NCI-H1105 (cell line): ENCODE measurements at places on chromosomes 11 and 22.

GRCh38 chr11:21374376-21374775 lies 705.0 kb downstream of the NELL1 start:
- DNase-seq = no peak

GRCh38 chr11:109425554-109425953 lies 3.6 kb downstream of the C11orf87 start:
- DNase-seq = no peak

GRCh38 chr11:37390576-37391083 lies 792.6 kb upstream of the RAG2 start:
- no peak for DNase-seq

DNA sequence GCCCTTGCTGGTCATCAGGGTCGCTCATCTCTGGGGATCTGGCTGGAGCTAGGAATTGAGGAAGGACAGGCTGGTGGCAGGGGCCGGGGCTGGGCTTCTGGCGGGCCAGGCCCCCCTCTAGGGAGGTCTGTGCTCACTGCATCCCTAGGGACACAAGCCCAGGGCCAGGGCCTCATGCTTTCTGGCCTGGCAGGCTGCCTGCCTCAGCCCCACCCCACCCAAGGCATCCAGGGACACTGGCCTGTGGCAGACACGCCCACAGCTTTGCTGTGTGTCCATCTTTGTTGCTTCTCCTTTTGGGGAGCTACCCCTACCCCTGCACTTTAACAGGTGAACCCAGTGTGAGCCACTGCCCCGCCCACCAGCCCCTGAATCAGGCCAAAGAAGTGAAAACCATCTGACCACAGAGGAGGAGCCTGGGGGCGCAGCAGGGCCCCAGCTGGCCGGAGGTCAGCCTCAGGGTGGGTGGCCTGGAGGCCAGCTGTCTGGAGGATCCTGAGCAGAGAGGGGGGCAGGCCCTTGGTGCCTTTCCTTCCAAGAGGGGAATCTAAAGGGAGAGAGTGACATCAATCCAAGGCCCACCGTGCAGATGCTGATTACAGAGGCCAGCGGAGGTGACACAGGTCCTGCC lies 26.8 kb upstream of the CELSR1 start:
- DNase-seq = no peak

DNA sequence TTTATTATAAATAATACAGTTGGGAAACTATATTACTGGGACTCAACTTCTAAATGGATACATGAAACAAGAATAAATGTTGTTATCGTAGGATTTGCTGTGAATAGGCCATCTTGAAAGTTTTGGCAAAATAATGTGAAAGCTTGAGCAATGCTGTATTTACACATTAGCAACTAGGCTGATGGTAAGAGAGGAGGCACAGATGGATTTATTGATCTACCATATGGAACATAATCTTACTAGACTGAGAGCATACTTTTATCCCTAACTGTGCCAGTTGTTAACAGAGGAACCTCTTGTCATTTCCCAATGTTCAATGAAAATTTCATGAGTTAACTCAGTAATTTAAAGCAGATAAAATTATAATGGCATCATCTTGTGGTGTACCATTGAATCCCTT lies 22.8 kb downstream of the APIP start:
- no peak for DNase-seq
